ENCODE measurements at places on chromosomes 7 and 10.

DNA sequence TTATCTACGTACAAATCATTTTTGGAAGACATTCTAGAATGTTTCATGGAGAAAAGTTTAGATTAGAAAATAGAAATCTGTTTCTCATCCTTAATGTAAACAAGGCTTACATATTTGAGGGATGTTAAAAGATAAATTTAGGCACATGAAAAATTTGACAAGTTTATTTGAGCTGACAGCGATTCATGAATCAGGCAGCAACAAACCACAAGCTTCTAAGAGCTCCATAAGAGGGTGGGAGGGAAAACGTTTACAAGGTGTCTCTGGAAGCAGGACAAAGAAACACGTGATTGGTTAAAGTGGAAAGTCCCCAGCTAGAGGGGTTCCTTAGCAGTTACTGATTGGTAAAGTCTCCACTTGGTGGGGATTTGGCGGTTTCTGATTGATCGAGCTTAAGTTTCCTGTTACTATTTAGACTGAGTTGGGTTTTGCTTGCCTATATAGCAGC is 228.9 kb upstream of the PITRM1 start:
- no peak for DNase-seq

DNA sequence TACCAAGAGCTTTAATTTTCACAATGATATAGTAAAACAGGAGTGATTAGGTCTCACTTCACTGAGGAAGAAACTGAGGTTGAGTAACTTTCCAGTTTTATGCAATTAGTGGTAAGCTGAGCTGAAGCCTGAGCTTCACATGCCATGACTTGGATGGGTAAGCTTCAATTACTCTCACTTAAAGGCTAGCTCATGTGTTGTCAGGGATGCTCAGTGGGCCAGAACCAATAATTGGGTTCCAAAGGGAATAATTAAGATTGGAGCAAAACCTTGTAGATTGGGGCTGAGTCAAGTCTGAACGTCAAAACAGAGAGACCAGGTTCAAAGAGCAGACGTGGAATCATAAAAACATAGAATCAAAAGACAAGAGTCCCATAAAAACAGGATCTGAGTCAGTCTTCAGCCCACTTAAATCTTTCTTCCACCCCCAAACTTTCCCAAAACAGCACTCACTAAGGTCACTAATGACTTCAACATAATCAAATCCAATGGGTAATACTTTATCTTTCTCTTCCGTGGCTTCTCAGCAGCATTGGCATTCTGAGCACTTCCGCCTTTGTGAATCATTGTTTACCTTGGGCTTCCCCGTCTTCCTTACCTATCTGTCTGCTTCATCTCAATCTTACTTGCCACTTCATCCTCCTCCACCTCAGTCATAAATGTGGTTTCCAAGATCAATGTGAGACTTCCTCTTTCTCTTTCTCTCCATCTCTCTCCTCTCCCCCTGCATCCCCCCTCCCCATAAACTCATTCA is 23.0 kb upstream of the EGFR start:
- no peak for DNase-seq

- DNase-seq, result no peak
Observed at GRCh38 chr7:140940898-140941297, 16.2 kb upstream of the BRAF start.

DNA sequence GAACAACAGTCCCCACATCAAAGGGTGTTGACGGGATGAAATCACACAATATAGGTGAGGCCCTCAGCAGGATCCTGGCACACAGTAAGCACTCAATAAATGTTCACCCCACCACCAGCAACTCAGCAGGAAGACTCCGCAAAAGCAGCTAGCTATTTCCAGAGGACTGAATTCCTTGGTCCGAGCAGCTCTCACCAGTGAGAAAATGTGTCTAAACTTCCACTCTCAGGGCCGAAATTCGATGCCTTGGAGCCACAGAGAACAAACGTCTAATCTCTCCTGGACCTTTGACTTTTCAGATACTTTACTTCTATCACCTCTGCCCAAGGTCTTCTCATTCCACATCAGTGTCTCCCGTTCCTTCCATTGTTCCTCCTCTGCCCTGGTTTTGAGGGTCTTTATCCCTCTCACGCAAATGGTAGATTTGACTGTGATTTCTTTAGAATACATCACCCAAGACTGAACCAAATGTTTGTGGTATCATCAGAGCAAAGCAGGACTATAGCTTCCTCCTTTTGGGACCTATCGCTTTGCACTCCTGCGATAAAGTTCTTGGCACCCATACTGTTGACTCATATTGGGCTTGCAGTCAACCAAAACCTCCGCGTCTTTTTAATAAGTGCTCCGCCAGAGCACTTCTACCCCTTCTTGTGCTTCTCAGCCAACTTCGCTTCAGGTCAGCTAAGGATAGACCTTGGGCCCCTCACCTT is 903 bp upstream of the NT5C2 start:
- no peak for DNase-seq

- no peak for DNase-seq
Observed at GRCh38 chr7:155804897-155805825, 7.1 kb downstream of the SHH start.
